CD4-positive, alpha-beta T cell treated with Interleukin-12 subunit alpha and Interleukin-12 subunit beta, for 1 hour (primary cell): ENCODE measurements at places on chromosomes 7 and 10.

DNA sequence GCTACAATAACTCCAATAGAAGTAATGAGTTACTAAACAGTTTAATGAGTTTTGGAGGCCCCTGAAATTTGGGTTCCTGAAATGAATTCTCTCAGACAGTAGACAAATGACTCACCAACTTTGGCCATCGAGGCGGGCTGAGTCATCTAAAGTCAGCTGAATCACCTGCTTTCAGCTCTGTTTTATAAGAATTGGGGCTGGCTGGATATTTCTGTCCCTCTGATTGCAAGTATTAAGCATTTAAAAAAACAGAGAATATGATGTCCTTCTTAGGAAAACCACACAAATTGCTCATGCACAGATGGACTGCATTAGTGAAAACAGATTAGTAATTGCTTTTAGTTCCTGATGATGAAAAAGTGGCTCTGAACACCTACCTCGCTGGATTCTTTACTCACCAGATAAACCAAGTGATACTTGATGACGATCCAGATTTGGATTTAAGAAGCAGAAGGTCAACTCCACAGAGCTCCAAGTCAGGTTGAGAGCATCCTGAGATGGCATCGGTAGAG is 59.1 kb downstream of the ZNF365 start:
- no peak for DNase-seq

- DNase-seq, result no peak
Observed at GRCh38 chr10:14652816-14653215, 121.9 kb downstream of the FAM107B start.

- no peak for DNase-seq
Observed at GRCh38 chr10:48898426-48898825, 41.2 kb downstream of the LRRC18 start.

DNA sequence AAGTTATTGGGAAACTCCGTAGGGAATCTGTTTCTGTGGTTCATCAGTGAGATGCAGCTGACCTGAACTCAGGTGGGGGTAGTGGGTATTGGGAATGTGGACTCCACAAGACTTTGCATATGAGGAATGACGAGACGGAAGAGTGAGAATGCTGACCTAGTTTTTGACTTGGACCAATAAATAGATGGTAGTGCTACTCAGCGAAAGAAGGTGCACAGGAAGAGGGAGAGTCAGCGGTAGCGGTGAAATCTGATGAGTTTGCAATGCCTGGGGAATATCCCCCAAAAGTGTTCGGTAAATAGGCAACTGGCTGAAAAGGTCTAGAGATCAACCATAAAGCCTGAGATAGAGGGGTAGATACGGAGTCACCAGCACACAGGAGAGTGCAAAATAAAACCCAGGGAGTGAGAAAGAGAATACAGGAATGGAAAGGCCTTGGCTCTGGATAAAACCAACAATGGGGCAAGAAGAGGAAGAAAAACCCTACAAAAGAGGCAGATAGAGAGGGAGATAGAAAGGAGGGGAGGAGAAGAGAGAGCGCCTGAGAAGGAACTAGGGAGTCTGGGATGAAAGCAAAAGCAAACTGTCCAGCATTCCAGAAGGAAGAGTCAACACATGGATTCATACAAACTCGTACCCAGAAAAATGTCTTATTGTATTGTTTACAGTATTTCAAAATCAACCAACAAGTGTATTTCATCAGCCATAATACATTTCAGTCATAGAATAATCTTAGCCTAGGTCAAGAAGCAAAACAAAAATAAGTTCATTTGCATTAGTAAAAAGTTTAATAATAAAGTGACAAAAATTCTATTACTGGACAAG is 5.4 kb downstream of the ARHGAP21 start:
- no peak for DNase-seq

GRCh38 chr7:87709258-87709657 is 81.1 kb downstream of the RUNDC3B start:
- no peak for DNase-seq

GRCh38 chr7:132394283-132395198 is 181.7 kb downstream of the PLXNA4 start:
- DNase-seq, result peak; percentile 58

- no peak for DNase-seq
Observed at GRCh38 chr10:128929131-128929530, 537.9 kb upstream of the MGMT start.

GRCh38 chr7:128052404-128052803 is 21.2 kb upstream of the LRRC4 start:
- DNase-seq, result no peak

- no peak for DNase-seq
Observed at GRCh38 chr7:143431109-143431508, 12.1 kb upstream of the TAS2R60 start.

DNA sequence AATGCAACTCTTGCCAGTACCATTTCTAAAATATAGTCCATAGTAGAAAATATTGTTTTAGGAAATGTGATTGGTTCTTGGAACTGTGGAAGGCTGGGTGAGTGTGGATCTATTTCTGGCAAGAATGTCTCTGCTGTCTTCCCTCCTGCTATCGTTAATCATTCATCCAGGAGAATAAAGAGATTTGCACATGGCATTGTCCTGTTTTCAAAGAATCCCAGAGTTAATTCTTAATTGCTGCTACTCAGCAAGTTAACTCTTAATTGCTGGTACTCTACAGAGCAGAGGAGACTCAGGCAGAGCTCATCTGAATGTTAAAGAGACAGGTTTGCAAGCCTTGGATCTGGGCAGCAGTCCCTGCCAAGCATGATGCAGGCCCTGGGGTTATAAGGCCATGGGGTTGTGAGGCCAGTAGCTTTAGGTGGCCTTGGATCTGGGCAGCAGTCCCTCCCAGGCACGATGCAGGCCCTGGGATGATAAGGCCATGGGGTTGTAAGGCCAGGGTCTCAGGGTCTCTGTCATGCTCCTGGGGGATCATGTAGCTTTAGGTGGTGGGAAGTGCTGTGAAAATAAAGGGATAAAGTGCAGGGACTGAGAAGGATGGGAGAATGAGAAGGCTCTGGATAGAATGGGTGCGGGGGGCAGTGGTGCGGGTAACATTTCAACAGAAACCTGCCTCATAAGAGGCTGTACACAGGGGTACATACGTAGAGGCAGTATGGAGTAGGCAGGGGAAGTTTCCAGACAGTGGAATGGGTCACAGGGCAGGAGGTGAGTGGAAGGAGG is 162.3 kb downstream of the SVIL start:
- no peak for DNase-seq

- no peak for DNase-seq
Observed at GRCh38 chr10:129111922-129112321, 355.1 kb upstream of the MGMT start.

DNA sequence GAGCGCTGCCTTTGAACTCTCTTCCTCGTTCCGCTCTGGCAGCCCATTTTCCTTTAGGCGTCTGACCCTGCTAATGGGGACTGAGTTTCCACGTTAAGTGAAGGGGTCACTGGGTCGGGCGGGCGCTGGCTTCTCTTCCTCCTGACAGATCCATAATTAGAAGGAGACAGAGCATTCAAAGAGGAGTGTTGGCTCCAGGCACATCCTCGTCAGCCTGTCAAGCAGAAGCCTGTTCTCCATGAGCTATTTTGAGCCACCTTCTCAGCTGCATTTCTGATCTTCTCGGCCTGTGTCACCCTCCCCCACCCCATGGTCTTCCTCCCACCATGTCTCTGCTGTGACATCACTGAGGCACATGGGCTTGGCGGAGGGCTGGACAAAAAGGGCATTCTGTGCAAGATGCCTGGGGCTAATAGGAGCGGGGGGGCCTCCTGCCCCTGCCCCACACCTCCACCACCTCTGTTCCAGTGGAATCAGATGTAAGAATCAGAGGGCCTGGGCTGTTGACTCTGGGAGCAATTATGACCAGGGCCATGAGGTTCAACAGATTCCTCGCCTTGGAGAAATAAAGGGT is 248.1 kb downstream of the PLXNA4 start:
- DNase-seq, result no peak

GRCh38 chr7:130927062-130927461 is 193.1 kb upstream of the KLF14 start:
- no peak for DNase-seq

- no peak for DNase-seq
Observed at GRCh38 chr10:87523731-87524130, 19.0 kb downstream of the MINPP1 start.

- DNase-seq, result no peak
Observed at GRCh38 chr10:87804939-87805569, 13.0 kb downstream of the ATAD1 start.
